Neural progenitor cell (in vitro differentiated cells): ENCODE measurements at places on chromosomes 3 and 15.

DNA sequence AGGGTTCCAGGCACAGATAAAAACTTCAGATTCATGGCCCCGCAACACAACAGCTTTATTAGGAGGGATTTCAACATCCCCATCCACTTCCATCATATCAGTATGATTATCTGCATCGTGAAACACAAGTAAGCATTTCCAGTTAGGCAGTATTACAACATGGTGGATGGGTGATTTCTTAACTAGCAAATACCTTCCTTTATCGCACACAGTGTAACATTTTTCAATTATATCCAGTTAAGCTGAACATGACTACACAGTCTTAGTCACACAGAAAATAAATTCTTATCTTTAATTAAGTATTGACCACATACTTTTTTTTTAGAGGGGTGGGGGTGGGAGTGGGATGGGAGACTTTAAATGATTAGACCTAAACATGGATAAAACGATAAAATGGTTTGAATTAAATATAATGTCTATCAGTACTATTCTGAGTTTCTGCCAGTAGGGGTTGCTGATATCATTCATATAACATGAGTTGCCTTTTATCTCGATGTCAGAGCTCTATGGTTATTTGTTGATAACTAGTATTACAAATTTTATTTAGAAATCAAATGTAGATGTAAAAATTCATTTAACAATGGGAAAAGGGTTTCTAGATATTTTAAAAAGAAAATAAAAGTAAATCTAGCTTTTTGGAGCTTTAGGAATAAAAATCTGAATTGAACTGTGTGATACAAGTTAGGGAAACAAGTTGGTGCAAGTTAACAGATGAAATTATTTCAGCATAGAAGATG, 146.6 kb downstream of the TBL1XR1 start:
- peak; percentile 17 for DNase-seq

- peak; percentile 64 for DNase-seq
These were observed 15.3 kb upstream of the MCCC1 start for GRCh38 chr3:183114384-183115178.

- DNase-seq, result no peak
These were observed at the start of gene STAB1 for GRCh38 chr3:52494886-52495495. Gene STAB1 (plus strand): TSS chr3:52495338. CDS start chr3:52495414, 76 bp downstream.

DNA sequence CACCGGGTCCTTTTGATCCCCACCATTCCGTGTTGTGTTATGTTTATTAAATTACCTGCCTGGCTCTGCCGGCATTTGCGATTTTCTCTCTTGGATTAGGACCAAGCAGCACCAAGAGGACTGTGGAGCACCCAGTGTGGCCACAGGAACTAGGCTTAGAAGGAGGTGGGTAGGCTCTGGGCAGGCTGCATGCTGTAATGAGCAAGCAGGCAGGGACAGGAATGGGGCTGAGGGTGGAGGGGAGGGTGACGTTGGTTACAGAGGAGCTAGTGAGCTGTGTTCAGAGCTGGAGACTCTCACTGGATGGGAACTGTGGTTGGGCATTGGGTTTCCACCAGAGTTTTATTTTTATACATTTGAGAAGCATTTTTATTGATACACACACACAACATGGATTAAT, 7.9 kb upstream of the SCN5A start:
- DNase-seq, result no peak

DNA sequence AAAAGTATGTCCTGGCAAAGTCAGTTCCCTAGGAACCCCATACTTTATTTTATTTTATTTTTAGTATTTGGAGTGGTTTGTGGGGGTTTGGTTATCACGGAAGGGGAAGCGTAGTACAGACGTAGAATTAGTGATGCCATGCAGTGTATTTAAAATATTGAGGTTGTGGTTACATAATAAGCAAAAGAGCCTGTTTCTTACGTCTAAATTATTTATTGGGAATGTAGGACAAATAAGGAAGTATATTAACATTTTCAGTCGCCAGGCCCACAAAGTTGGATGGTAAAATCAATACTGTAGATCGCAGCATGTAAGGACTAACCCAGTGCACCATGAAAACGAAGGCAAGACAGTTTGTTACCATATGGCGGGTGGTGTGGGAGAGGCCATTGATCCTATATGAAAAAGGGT, 558 bp downstream of the DTWD1 start:
- no peak for DNase-seq

DNA sequence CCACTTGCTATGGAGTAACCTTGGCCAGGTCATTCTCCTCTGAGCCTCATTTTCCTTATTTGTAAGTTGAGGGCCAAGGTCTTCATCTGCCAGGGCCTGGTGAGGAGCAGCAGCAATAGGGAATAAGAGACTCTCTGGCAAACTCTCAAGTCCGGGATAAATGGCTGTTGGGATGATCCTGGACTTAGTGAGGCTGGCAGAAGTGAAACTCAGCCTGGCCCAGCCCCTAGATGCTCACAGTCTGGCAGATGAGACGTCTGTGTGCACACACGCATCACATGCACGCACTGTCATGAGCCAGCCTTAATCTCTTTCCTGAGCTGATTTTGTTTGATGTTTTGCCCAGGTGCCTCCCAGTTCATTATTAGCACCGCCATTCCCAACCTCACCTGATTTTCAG, 26.8 kb downstream of the SLC6A6 start:
- no peak for DNase-seq

DNA sequence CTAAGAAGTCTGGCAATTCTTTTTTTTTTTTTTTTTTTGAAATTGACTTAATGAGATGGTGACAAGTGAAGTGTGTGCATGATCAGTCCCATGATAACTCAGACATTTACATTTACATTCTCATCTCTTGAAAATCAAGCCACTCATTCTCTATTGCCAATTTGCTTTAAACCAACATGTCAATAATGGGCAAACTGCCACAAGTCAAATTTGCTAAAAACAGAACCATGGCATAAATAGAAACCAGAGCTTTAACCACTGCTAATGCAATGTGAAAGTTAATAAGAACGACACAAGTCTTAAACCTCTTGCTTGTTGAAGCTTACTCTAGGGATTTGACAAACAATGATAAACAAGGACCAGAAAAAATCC, 12.0 kb upstream of the COL8A1 start:
- no peak for DNase-seq

DNA sequence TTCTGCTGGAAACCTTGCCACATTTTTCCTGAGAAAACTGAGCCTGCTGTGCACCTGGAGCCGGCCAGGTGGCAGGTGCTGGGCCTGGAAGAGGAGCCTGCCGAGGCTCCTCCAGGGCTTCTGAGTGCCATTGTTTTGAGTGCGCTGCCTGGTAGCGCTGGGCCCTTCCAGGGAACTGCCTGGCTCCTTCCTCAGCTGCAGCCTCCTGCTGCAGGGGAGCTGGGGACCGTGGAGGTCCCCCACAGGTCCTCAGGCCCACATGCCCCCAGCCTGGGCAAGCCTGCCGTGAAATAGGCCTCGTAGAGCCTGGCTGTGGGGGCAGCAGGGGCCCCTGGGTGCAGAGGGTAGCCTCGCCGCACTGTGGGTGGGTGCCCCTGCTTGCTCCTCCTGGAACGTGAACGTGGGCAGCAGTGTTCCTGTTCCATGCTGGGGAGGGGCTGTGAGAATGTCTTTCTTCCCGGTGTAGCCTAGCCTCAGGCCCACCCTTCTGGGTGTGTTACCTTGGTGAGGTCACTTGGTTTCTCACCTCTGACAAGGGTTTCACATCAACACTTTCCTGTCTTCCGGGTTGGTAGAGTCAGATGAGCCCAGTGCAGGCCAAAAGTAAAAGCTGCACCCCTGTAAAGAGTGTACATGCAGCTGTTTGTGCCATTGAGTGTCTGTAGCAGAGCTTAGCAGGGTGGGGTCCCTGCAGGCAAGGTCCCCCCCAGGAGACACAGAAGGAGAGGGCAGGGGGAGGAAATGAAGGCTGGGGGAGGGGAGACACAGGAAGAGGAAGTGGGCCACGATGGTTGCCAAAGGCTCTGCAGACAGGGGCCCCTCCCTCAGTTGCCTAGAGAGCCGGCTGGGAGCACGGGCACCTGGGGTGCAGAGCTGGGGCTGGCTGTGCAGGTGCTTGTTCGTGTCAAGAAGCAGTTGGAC, 34.5 kb downstream of the KLF13 start:
- DNase-seq, result peak; percentile 51

- DNase-seq, result no peak
These were observed 27.1 kb downstream of the KLF15 start for GRCh38 chr3:126329927-126330725.

- peak; percentile 42 for DNase-seq
These were observed 289.1 kb upstream of the DNAJC19 start for GRCh38 chr3:181278468-181279238.

DNA sequence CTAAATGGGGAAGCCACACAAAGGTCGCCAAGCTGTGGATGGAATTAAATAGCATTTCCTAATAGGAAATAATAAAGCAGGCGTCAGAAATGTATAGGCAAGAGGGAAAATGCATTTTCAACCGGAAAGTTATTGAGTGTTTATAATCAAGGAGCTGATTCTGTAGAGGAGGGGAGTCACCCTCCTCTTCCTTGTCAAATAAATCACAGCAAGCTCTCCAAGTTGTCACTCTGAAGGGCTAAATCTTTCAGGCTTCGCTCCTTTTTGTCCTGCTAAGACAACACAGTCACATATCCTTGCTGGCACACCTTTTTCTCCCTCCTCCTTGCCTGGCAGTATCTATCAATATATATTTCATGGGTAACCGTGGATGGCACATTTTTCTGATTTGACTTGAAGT, 338.4 kb downstream of the SATB1 start:
- DNase-seq, result no peak

DNA sequence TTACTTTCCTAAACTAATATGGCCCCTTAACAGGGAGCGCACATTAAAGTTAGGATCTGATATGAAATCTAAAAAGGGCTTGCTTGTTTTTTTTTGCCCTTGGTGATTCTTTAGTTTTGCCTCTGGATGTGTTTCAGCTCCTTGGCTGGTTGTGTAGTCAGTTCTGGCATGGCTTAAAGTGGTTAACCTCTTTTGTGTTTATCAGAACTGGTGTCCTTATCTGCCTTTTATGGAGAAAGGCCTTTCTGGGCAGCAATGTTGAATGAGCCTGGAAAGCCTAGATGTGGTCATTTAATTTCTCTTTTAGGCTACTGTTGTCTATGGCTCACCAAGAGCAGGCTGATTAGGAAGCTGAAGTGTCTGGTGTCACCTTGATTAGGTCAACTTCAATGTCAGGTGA, 254.5 kb upstream of the ROPN1 start:
- DNase-seq, result no peak

DNA sequence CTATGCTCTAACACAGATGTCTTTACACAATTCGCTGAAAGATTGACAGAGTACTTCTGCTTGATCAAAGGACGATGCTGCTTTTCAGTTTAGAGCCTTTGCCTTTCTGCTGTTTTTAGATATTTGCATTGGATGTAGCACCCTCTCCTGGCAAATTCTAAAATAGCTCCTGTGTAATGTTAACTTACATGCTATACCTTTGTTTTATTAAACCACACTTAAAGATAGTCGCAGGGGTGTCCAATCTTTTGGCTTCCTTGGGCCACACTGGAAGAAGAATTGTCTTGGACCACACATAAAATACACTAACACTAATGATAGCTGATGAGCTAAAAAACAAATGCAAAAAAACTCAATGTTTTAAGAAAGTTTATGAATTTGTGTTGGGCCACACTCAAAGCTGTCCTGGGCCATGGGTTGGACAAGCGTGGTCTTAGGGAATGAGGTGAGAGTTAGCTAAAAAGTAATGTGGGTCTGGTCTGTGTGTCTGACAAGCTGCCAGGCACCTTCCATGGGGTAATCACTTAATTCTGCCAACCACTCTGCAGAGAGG, 62.9 kb downstream of the ATG7 start:
- peak; percentile 54 for DNase-seq

DNA sequence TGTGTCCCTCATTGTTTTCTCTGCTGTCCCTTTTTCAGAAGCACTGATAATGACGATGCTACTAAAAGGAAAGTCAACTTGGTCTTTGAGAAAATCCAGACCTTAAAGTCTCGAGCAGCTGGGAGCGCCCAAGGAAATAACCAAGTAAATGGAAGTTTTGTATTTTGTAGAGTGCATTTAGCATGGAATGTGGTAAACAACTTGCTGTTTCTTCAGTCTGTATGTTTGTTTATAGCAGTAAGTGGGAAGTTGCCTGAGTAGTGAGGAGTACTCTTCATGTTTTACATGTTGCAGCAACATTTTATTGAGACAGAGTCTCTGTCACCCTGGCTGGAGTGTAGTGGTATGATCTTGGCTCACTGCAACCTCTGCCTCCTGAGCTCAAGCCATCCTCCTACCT, 66.0 kb downstream of the CGNL1 start:
- DNase-seq, result no peak

DNA sequence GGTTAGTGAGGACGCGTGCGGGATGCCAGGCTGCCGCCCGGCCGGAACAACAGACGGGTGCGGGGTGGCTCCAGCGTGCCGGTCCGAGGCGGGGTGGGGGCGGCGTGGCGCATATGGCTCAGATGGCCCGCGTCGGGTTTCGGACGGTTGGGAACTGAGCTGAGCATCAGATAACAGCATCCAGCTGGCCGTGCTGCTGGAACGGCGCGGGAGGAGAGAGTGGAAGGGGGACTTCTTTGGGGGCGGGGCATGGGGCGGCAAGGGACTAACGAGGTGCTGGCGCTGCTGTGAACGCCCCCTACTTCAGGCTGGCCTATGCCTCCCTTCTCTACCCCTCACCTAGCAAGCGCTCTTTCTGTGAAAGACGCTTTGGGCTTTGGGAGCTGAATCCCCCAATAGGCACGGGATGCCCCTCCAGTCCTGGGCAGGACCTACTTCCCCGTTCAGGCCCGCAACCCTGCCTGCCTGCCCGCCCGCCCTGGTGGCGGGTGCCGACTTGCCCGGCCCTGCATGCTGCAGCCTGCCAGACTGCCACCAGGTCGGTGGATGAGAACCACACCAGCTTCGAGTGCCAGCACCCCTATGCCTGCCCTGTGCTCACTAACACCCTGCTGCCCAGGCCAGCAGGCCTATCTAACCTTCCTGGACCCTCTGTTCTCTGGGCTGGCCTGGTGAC, 542 bp downstream of the INKA1 start:
- DNase-seq, result peak; percentile 77

DNA sequence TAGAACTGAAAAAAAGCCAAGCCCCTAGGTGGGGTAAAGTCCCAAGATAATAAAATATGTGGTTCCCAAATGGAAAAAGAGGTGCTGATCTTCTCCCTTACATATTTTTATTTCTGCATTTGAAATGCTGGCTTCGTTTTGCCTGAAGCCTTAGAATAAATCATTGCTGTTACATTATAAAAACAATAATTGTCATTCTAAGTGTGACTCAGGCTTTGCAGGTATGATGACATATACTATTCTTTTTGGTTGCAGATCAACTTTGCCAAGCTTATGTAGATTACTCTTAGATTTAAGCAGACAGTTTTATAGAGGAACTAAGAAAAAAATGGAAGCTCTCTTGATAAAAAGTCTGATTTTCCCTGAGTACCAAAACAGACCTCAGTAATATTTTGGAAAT, 7.5 kb downstream of the IDH3A start:
- DNase-seq, result no peak

GRCh38 chr15:97547381-97547780, 413.1 kb upstream of the ARRDC4 start:
- no peak for DNase-seq

DNA sequence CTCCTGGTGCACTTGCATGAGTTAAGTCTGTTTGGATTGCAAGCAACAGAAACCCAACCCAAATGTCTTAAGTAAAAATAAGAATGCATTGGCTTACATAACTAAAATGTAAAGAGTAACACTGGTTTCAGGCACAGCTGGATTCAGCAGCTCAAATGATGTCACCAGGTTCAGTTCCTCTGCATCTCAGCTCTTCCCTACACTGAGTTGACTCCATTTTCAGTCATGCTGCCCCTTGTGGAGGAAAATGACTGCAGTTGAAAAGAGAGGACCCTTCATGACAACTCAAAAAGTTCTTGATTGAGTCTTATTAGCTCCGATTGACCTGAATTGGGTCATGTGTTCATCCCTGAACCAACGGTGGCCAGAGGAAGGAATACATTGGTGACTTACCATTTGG, 138.5 kb upstream of the ABI3BP start:
- DNase-seq, result no peak

GRCh38 chr3:13884851-13885703, 5.2 kb upstream of the WNT7A start:
- DNase-seq, result peak; percentile 70
